ENCODE measurements at places on chromosomes 12 and 14.
A peak's percentile ranks its signal among the peaks of the same experiment; 100 is the strongest.

DNA sequence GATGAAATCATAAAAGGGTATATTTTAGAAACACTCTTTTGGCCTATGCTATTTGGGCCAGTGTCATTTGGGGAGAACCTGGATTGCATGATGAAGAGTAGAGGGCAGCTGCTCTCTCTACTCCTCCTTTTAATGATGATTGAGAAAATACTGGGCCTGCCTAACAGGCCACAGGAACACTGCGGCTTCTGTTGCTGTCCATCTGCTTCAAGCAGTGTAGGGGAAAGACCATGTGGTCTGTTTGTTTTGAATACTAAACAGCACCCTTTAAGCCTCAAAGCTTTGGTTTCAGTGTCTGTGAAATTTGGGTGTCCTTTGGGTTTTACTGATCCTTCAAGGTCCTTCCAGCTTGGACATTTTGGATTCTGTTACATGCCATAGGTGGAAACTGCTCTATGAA is 78.0 kb downstream of the TTC6 start:
- ATAC-seq: no peak

- no peak for ATAC-seq
Observed at GRCh38 chr14:65299826-65300225, 112.7 kb upstream of the FUT8 start.

DNA sequence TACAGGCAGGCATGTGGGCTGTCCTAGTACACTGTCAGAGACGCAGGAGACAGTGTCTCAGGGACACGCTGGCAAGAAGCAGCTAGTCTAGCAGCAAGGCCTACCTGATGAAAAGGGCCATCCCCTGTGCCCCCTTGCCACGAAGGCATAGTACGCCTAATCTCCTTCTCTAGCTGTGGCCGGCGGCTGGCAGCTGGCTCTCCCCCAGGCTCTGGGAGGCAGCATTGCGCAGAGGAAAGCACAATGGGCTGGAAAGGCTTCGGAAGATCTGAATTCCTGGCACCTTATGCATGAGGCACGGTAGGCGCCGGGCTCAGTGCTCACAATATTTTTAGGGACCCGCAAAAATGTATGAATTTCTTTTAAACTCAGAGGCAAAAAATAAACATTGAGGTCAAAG is 16.0 kb upstream of the PLEKHH1 start:
- ATAC-seq: no peak

DNA sequence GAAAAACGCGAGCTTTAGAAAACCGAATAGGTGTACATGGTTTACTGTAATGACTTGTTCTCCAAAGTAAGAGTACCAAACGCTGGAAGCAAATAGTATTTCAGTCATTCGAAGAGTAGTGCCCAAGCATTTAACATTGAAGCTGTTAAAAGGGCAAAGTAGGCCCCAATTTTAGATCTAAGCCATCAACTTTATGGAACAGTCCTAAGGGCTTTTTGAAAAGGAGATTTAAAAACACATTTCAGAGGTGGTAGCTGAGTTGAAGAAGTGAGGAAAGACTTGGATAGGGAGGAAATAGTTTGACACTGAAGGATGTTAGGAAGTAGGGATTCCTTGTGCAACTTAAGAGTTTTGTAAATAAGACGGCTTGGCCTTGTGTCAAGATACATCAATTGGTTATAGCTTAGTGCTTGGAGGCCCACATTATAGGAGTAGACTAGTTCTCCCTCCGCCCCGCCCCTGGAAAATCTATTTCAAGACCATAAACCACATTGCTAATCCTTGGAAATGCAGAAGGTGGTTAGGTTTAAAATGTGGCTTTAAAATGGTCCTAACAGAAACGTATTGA is 783 bp upstream of the TUBA1B start:
- ATAC-seq: no peak

- peak; percentile 70 for ATAC-seq
Observed at GRCh38 chr14:65805113-65805473, 392.6 kb downstream of the FUT8 start.

GRCh38 chr12:118312578-118312977 is 60.1 kb downstream of the TAOK3 start:
- peak; percentile 79 for ATAC-seq

- no peak for ATAC-seq
Observed at GRCh38 chr12:111998015-111998414, 14.9 kb downstream of the TMEM116 start.

DNA sequence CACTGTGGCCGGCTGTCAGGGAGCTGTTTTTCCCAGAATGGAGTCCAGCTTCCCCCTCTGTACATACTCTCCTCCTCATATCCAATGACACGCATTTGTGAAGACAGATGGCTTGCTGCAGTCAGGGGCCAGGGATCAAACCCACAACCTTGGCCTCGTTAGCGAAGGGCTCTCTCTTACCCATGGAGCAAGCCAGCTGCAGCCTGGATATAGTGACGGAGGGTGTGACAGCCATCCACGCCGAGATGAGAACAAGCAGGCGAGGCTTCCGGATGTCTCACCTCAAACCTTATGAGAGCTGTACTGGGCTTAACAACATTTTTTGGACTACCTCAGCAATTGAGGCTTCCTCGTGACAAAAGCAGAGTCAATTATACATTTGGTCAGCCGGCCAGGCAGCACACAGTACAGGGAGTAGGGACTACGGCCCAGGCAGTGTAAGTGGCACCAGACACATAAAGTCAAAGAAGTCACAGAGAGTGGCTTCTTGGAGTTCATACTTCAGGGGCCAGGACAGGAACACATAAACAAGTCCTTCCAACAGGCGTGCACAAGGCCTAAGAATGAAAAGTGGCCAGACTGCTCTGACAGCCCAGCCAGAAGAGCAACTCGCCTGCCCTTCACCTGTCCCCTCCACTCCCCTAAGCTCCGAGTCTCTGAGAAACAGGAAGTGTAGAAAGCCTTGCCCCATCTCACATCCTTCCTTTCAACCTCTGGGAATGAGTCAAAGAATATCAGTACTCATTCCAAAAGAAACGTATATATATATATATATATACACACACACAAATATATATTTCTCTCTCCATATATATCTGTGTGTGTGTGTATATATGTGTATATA is 115.1 kb downstream of the TTC7B start:
- no peak for ATAC-seq

GRCh38 chr12:89597210-89597609 is 71.4 kb upstream of the POC1B start:
- no peak for ATAC-seq

GRCh38 chr12:102806110-102806509 is 110.9 kb downstream of the PAH start:
- no peak for ATAC-seq

GRCh38 chr14:95497561-95498011 is 18.9 kb downstream of the SYNE3 start:
- ATAC-seq: no peak

GRCh38 chr14:53735916-53736315 is 220.7 kb downstream of the BMP4 start:
- ATAC-seq: no peak

GRCh38 chr12:113933201-113933786 is 32.8 kb downstream of the RBM19 start:
- no peak for ATAC-seq

- ATAC-seq: no peak
Observed at GRCh38 chr14:86404989-86405649, 875.2 kb downstream of the FLRT2 start.

DNA sequence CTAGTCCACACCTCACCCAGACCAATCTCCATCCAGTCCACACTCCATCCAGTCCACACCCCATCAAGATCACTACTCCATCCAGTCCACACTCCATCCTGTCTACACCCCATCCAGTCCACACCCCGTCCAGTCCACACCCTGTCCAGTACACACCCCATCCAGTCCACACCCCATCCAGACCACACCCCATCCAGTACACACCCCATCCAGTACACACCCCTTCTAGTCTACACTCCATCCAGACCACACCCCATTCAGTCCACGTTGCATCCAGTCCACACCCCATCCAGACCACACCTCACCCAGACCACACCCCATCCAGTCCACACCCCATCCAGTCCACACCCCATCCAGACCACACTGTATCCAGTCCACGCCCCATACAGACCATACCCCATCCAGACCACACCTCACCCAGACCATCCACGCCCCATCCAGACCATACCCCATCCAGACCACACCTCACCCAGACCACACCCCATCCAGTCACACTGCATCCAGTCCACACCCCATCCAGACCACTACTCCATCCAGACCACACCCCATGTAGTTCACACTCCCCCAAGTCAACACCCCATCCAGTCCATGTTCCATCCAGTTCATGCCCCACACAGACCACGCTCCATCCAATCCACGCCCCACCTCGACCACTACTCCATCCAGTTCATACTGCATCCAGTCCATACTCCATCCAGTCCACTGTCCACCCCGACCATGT is 116.6 kb upstream of the RTL1 start:
- ATAC-seq: no peak

GRCh38 chr14:59044707-59045106 is 143.8 kb upstream of the DAAM1 start:
- no peak for ATAC-seq

- no peak for ATAC-seq
Observed at GRCh38 chr14:21185491-21185890, 29.6 kb upstream of the OR5AU1 start.
